Amniotic stem cell (primary cell): ENCODE measurements at places on chromosomes 4 and X.

- no peak for DNase-seq
These were observed 28.9 kb upstream of the MTMR1 start for GRCh38 chrX:150664290-150664689.

- no peak for DNase-seq
These were observed 191.3 kb downstream of the OR13H1 start for GRCh38 chrX:131735127-131735526.

DNA sequence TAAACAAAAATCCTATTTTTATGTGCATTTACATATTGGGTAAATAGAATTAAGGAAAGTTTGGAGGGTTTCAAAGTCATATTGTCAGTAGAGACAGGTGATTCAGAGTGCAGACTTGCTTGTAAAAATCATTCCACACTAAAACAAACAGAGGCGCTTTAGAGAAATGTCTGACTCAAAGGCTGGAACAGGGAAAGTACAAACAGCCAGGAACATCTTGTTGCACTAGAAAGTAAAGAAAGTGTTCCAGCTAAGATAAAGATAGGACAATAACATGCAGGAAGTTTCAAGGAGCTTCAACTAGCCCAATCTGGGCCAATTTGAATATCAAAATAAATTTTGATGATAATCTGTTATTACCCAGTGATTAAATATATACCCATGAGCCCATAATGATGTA is 16.4 kb upstream of the NUDT10 start:
- no peak for DNase-seq

DNA sequence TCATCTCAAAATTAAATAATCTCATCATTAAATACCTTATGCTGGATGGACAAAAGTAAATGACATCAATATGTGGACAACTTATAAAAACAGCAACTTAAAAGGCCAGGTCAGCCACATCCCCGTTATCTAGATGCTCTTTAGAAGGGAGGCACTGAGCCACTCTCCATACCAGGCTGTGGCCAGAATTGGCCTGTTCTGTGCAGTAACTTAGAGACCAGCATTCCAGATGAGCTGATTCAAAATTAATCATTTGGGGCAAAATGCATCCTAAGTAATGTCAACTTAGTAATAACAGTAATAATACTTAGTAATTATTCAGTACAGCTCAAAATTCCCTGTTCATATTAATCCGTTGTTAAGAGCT is 373.6 kb downstream of the FBXW7 start:
- no peak for DNase-seq

DNA sequence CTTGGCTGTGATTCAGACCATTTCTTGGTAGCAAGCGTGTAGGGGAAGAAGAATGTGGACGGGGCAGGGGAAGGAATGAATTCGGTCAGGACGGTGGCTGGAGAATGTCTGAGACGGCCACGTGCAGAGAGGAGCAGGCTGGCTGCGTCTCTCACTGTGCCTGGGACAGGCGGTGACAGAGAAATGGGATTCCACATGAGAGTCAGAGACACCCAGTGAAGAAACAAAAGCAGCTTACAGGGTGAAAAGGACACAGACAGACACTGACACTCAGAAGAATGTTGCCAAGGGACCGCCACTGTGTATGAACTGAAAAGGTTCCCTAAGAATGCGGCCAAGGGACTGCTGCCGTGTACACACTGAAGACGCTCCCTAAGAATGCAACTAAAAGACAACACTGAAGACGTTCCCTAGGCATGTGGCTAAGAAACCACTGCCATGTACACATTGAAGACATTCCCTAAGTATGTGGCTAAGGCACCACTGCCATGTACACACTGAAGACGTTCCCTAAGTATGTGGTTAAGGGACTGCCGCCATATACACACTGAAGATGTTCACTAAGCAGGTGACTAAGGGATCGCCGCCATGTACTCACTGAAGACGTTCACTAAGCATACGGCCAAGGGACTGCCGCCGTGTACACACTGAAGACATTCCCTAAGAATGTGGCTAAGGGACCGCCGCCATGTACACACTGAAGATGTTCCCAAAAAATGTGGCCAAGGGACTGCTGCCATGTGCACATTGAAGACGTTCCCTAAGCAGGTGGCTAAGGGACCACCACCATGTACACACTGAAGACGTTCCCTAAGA is 49.1 kb downstream of the DHRSX start:
- no peak for DNase-seq

DNA sequence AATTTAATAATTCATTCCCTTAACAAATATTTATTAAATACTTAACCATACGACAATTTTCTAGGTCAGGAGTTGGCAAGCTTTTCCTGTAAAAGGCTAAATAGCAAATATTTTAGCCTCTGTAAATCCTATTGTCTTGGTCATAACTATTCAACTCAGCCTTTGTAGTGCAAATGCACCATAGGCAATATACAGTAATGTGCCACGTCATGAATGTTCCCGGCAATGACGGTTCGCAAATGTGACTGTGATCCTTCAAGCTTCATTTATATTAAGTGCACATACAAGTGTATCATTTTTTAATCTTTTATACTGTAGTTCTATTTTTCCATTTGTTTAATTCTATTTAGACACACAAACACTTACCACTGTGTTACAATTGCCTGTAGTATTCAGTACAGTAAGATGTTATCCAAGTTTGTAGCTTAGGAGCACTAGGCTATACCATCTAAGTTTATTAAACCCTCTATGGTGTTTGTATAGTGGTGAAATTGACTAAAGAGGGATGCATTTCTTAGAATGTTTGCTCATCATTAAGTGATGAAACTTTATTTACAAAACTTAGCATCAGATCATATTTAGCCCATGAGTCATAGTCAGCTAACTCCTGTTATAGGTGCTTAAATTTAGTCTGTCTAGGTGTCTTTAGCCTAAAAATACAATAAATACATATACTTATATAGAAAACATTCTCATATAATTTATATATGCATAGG is 553.6 kb downstream of the STPG2 start:
- DNase-seq, result no peak

GRCh38 chr4:148793221-148793620 is 351.0 kb upstream of the NR3C2 start:
- no peak for DNase-seq

DNA sequence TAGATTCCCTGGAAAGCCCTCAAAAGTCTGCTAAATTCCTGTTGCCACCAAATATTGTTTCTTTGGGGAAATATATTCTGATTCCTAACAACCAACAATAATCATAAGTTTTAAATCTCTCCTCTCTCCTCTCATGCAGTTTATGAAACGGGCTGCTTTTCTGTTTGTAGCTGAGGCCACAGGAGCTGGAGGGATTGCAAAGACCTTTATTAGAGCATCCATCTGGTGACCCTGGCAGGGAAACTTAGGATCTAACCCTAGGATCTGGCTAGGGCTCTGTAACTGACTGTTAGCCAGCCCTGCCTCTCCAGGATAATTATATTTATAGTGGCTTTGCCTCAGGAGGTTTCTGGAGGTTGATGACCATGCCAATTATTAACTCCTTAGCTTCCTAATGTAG is 56.9 kb downstream of the SMAD1 start:
- no peak for DNase-seq

GRCh38 chr4:66691101-66691500 is 854.2 kb downstream of the CENPC start:
- DNase-seq, result no peak

GRCh38 chr4:53558065-53558801 is 33.1 kb downstream of the LNX1 start:
- DNase-seq, result no peak

GRCh38 chr4:55031158-55031557 is 94.2 kb downstream of the KDR start:
- no peak for DNase-seq

DNA sequence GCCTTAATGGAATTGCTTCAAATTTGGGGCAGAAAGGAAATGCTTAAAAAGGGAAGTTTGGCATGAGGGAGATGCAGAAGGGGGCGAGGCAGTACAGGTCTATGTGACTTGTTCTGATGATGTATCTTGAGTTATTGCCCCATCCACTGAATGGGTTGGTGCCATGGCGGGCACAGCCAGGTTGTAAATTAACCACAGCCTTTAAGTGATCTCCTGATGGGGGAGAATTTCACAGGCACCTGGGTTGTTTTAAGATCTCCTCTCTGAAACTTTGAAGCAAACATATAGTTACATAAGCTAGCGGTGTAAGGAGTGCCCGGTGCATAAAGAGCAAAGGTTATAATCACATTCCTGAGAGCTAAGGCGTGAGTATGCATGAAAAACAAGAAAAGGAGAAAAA is 37.0 kb downstream of the NPY5R start:
- DNase-seq, result no peak

DNA sequence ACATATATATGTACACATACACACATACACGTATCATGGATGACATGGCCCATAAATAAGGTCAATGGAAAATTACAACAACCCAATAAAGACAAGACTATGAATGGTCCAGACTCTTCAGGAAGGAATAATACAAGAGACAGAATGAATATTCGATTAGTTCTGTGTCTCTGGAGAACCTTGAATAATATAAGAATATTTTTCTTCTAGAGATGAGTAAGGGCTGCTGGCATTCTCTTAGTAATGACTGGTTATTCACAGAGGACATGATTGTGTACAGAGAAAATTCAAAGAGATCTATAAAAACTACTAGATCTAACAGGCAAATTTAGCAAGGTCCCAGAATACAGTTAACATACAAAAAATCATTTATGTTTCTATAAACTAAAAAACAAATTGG is 23.3 kb downstream of the SPIN4 start:
- DNase-seq, result no peak

DNA sequence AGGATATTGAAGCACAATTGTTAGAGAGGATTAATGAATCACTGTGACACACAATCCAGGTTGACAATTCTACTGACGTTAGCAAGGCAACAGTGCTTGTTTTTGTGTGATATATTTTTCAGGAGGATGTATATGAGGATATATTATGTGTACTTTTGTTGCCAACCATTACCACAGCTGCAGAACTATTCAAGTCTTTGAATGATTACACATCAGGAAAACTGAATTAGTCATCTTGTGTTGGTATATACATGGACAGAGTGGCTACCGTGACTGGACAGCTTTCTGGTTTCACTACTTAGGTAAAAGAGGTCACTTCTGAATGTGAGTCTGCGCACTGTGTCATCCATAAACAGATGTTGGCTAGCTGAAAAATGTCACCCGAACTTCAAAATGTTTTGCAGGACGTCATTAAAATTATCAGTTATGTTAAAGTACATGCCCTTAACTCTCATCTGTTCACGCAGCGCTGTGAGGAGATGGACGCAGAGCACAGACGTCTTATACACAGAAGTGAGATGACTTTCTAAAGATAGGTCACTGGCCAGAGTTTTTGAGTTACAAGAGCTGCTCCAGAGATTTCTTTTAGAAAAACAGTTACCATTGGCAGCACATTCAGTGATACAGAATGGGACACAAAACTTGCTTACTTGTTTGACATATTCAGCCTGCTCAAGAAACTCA is 69.0 kb downstream of the MRPL1 start:
- peak; percentile 10 for DNase-seq

- DNase-seq, result no peak
These were observed 319.6 kb upstream of the BMP3 start for GRCh38 chr4:80710748-80711451.

DNA sequence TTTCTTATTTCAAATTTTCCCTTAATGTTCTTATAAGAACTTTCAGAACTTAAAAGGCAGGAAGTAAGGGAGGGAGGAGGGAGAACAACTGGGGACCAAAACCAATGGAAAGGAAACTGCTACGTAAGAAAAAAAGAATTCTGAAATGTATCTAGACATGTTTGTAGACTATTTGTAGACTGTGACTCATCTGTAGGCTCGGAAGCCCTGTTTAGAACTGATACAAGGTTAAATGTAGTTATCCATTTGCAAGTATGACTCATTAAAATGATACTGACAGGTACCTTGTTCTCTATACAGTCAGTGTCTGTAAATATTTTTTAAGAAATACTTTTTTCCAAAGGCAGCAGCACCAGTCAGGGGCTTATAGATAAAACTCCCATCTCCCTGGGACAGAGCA is 202.0 kb downstream of the DHX15 start:
- no peak for DNase-seq

GRCh38 chr4:55396308-55397125 is 760 bp downstream of the TMEM165 start:
- peak; percentile 21 for DNase-seq
